Upper lobe of right lung (tissue), 1 donor: ENCODE measurements at places on chromosomes 5 and 9.

- DNase-seq, result peak; percentile 81
Observed at GRCh38 chr9:134403682-134404301, 77.5 kb downstream of the RXRA start.

DNA sequence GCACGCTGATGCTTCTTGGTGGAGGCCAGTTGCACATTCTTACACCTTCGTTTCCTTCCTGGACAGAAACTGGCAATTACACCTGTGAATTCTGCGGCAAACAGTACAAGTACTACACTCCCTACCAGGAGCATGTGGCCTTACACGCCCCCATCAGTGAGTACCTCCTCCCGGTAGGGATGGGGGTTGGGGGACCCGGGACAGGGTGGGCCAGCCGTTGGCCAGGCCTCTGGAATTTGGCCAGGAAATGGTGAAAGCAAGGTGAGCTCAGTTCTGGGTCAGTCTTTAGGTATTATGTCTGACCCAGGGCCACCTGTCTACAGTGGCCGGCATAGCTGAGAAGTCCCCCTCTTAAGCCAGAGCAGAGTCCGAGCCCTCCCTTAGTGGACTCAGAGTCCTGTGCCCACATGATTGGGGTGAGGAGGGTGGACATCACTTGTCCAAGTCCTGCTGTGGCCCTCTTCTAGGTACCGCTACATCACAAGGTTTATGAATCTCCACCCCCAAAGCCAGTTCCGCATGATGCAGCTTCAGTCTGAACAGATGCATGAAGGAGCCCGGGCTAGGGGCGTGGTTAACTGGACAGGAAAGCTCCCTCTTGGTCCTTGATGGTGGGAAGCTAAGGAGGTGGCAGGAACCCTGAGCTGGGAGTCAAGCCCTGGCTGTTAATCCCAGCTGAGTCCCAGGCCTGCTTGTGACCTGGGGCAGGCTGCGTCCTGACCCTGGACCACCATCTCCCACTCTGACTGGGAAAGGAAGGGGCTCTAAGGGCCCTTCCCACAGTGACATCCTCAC, 61.3 kb downstream of the AMBP start:
- no peak for DNase-seq

DNA sequence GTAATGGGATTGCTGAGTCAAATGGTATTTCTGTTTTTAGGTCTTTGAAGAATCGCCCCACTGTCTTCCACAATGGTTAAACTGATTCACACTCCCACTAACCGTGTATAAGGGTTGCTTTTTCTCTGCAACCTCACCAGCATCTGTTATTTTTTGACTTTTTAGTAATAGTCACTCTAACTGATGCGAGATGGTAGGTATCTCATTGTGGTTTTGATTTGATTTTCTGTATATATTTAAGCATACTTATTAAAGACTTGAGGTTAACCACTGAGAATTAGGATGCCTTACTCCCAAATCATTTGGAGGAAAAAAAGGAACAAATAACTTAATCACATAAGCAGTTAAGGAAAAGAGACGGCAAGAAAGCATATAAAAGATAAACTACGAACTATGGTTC, 181.6 kb upstream of the FST start:
- no peak for DNase-seq

GRCh38 chr9:3441197-3441816, 84.5 kb downstream of the RFX3 start:
- DNase-seq, result no peak

DNA sequence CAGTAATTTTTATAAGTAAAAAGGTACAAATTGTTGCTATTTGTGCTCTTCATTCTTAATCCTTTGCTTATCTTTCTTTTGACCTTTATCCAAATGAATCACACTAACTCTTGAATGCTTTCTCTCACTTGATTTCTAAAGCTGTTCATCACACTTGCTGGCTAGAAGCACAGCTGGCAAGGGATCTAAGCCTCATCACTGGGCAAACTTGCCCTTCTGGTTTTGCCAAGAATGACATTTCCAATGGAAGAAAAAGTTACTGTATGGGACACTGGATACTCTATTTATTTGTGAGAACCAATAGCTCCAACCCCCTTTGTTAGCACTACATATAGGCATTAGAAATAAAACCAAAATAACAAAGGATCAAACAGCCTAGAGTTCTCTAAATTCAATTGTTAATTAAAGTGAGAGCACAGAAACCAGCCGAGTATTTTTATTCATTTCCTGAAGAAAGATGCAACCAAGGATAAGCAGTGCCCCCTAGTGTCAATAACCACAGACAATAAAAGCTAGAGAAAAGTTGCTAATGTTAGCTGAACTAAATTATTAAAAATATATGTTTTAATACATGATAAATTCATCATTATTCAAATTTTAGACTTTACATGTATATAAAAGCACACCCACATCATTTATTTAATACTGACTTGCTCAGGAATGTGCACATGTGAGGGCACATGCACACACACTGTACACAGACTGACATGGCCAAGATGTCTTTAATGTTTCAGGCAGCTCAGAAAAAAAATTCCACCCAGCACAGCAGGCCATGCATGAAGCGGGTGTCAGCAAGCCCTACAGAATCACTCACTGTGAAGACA, 59.8 kb upstream of the POU5F2 start:
- DNase-seq, result no peak

DNA sequence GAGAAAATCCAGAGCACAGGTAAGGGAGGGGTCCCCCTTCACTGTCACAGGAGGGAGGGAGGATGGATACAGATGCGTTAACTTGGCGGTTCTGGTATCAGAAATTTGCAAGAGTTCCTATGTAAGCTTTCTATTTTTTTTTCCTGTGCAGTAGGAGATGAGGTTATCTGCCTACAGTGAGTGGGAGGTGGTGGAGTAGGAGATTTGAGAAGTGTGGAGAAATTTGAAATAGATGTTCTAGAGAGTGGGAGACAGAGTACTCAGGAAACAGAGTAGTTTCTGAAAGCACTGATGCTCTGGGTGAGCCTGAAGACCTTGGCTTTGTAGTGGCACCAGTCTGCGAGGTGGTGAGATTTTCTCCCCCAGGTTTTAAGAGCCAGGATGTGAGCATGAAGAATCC, 271.4 kb downstream of the MSX2 start:
- DNase-seq, result no peak

- DNase-seq, result no peak
Observed at GRCh38 chr5:31846934-31847333, 208.0 kb downstream of the PDZD2 start.

DNA sequence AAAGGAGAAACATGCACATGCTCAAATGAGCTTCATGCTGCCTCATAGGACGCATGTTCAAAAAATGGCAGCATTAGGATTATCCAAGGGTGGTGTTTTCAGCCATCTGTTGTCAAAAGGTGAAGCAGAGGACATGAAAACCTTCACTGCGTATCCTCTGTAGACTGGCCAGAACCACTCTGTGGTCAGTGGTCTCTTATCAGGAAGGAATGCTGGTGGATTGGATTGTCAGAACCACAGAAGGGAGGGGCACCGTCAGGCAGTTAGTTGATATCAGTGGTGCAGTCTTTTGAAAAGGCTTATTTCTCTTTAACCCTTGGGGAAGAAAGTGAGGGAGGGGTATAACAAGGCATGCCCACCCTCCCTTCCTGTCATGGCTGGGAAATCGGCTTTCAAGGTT, 100.1 kb downstream of the FBXL7 start:
- DNase-seq, result no peak

- DNase-seq, result no peak
Observed at GRCh38 chr5:78490709-78491485, 130.5 kb downstream of the SCAMP1 start.

GRCh38 chr9:121857928-121858327, 206.5 kb downstream of the DAB2IP start:
- DNase-seq, result no peak

GRCh38 chr5:111127453-111128195, 35.5 kb downstream of the WDR36 start:
- DNase-seq, result no peak

- DNase-seq, result no peak
Observed at GRCh38 chr9:21692390-21692789, 110.0 kb upstream of the MTAP start.

- no peak for DNase-seq
Observed at GRCh38 chr9:36597412-36598178, 24.9 kb downstream of the MELK start.

- DNase-seq, result peak; percentile 82
Observed at GRCh38 chr5:172740428-172741205, 30.4 kb downstream of the DUSP1 start.

DNA sequence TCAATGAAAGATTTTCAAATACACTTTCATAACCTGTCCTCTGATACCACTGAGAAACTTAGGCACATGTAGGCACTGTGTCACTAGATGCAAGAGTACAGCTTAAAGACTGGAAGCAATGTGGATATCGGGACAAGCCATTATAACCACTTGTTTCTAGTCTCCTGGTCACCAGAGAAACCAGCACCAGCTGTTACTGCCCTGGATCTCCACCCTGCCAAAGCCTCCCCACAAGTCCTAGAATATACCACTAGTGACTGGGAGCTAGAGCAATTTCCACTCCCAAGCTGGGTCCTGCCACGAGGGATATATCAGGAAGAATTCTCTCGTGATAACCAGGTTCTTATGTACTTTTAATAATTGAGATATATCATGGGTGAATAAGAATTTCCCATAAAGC, 19.5 kb downstream of the REEP5 start:
- no peak for DNase-seq

DNA sequence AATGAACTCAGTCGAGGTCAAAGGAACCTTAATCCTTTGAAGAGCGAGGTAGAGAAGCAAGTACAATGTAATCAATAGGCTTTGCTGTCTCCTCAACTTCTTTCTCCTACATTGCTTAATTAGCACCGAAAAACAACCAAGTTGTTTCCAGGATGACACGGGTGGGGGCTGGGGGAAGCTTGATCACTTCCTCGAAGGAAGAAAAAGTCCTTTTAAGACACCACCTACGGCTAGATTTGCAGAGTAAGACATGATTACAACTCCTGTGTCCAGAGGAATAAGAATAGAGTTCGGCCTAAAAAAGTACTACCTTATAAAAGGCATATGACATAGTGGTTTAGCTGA, 811 bp upstream of the ARRDC3 start:
- DNase-seq, result no peak

GRCh38 chr9:18480662-18481093, 6.7 kb downstream of the ADAMTSL1 start:
- no peak for DNase-seq

DNA sequence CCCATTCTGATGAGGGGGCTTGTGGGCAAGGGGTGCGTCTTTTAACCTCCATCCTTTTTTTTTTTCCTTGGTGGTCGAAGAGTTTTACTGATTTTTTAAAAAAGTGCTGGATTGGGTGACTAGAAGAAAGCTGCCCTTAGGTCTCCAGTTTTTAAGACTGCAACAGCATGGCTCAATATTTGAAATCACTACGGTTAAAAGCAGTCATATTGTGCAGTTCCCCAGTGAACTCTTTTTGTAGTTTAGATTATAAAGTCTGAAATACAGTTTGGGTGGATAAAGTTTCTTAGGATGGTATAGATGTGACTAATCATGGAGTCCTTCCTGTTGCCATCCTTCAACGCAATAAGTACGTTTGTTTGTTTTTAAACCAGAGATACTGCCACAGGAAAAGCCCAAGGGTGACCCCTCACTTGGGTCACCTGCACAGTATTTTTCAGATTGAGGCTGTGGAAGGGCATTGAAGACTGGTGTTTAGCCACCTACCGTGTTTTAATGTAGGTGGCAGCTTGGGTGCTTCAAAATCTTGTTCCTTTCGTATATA, 520 bp upstream of the DHFR start:
- DNase-seq, result no peak

GRCh38 chr9:117290306-117290840, 124.5 kb downstream of the ASTN2 start:
- DNase-seq, result no peak

- no peak for DNase-seq
Observed at GRCh38 chr5:179187229-179187678, 127.1 kb downstream of the ZNF354C start.

GRCh38 chr9:134437403-134438194, 111.3 kb downstream of the RXRA start:
- DNase-seq, result peak; percentile 82

GRCh38 chr9:137295849-137296669, 6.0 kb downstream of the NRARP start:
- peak; percentile 66 for DNase-seq

DNA sequence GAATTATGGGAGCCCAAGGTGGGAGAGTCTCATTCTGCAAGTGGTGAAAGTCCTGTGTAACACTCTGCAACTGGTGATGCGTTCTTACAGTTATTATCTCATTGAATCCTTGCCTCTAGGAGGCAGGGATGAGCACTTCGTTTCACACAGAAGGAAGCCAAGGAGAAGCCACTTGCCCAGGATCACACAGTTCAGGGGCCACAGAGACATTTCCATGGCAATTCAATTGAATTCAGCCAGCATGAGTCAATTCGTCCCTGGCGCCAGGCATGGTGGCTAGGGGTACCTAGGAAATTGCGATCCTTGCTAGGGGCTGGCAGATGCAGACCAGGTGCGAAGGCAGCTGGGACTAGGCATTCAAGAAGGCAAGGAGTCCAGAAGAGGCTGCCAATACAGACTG, 26.2 kb downstream of the LHX2 start:
- DNase-seq, result peak; percentile 22

GRCh38 chr5:3517348-3517747, 78.3 kb upstream of the IRX1 start:
- DNase-seq, result no peak

DNA sequence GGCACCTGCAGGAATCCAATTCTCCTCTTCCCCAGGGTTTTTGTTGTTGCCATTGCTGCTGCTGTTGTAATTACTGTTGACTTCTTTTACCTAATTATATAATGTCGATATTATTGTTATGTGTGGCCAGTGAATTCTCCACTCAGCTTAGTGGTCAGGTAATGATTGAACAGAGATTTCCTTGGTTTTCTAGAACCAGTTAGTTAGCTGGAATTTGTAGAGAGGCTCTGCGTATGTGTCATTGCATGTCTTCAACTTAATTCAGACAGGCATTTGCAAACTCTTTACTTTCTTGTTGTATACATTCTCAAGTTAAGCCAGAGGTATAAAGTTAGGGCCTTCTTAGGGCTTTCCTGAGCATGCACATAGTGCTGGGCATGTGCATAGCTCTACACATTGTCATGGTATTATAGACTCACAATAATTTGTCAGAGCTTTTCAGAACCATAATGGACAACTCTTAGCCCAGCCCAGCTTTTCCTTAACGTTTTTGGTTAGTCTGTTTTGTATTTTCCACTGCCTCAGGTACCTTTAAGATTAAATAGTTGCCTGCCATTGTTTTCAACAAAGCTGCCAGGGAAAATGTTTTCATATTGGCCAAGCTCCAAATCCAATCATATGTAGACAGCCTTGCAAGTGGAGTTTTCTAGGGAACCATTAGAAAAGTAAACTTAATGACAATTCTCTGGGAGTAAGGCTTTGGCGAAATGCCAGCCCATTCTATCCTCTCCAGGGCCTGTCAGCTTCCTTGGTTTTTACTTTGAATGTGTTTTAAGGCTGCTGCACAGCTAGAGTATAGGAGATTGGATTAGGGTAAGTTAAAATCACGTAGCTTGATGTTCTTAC, 68.1 kb downstream of the UBE2R2 start:
- no peak for DNase-seq

- no peak for DNase-seq
Observed at GRCh38 chr5:134178096-134178419, 1.3 kb upstream of the SKP1 start.

- no peak for DNase-seq
Observed at GRCh38 chr5:38323645-38324295, 65.4 kb downstream of the EGFLAM start.

GRCh38 chr9:126452106-126452505, 125.5 kb downstream of the MVB12B start:
- no peak for DNase-seq
